CD4-positive, alpha-beta T cell treated with Interleukin-17A for 1 hour (primary cell): ENCODE measurements at places on chromosomes 16 and 17.

GRCh38 chr16:87410968-87411367 lies 18.8 kb downstream of the MAP1LC3B start:
- DNase-seq = no peak

- DNase-seq = no peak
Measured at GRCh38 chr16:51556694-51557340, 405.7 kb upstream of the SALL1 start.

GRCh38 chr16:83113811-83114210 lies 487.0 kb downstream of the CDH13 start:
- no peak for DNase-seq

GRCh38 chr16:86088287-86088686 lies 189.3 kb downstream of the IRF8 start:
- DNase-seq = no peak

- DNase-seq = no peak
Measured at GRCh38 chr16:54462771-54463170, 176.2 kb upstream of the IRX3 start.

- DNase-seq = no peak
Measured at GRCh38 chr16:88353691-88354090, 29.1 kb upstream of the ZNF469 start.

DNA sequence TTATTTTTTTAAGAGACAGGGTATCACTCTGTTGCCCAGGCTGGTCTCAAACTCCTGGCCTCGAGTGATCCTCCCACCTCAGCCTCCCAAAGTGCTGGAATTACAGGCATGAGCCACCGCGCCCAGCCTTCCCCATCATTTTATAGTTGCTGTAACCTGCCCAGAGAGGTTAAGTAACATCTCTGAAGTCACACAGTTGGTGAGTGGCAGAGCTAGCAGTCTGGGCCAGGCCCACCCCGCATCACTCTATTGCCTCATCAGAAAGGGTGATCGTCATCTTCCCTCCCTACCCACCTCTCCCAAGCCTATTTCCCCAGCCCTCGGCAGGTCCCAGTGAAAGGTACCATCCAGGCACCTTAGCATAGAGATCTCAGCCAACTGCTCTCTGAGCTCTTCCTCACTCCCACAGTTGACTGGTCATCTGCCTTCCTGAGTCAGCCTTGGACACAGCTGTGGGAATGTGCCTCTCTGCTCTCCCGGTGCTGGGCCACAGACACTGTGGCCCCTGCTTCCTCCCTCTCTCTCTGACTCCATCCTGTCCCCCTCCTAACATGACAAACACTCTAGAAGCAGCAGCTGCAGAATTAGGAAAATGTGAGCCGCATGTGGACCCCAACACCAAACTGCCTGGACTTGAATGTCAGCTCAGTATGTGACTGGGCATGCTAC lies 57.1 kb downstream of the SCNN1B start:
- DNase-seq = no peak

DNA sequence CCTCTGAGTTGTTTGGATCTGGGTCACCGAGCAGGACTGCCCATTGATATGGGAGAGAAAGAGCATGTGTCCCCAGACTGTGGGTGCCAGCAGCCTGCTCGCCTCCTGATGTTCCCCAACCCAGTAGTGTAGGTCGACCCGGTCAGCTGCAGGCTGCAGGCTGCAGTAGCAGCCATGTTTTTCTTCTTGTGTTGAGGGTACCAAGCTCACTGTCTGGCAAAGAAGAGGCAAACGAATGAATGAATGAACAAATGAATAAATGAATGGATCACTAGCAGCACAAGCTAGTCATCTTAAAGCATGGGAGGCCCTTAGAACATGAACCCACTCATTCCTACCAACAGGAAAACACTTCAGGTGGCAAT lies 293.2 kb downstream of the SOX9 start:
- no peak for DNase-seq

GRCh38 chr17:30095507-30096244 lies 20.9 kb upstream of the NSRP1 start:
- DNase-seq = peak; percentile 26

- DNase-seq = no peak
Measured at GRCh38 chr16:84854759-84855158, 35.0 kb downstream of the CRISPLD2 start.

DNA sequence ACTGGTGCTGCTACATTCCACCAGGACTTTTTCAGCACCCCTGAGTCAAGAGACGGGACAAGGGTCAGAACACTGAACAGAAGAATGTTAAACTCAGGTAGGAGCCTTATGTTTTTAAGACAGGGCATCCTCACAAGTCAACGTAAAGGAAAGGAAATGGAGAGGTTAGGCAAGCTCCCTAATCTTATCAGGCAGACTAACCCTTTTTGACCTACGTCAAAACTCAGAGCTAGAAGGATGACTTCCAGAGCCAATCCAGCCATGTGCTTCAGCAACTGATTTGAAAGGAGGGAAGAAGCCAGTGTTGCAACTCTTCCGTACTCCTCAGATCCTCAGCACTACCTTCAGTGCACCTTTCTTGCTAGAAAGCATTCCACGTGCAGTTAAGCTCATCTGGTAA lies 46.8 kb downstream of the REXO5 start:
- DNase-seq = no peak

GRCh38 chr16:51157698-51158097 lies 6.6 kb upstream of the SALL1 start:
- DNase-seq = no peak

DNA sequence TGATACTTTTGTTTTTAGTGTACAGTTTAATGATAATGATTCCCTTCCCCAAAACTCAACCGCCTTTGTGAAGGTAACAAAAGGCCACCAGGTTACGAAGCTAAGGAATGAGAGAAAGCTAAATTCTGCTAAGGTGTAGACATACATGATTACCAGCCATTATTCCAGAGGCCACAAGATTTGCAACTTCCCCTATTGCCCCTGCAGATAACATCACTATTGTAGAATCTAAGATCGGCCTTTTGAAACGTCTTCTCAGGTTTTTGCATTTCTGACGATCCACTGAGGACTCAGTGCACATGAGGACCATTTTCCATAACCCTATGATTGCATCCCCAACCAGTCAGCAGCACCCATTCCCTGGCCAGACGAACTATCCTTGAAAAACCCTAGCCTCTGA lies 33.9 kb upstream of the SNN start:
- DNase-seq = no peak

DNA sequence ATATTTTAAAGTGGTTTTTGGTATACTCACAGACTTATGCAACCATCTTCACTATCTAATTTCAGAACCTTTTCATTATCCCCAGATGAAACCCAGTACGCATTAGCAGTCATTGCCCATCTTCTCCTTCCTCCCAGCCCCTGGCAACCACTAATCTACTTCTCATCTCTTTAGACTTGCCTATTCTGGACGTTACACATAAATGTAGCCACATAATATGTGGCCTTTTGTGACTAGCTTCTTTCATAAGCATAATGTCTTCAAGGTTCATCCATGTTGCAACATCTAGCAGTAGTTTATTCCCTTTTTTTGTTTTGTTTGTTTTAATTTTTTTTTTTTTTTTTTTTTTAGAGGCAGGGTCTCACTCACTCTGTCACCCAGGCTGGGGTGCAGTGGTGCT lies 28.5 kb upstream of the C17orf107 start:
- DNase-seq = no peak

GRCh38 chr17:75635610-75636202 lies 2.5 kb downstream of the SMIM5 start:
- DNase-seq = no peak

GRCh38 chr17:61423967-61424649 lies 24.5 kb downstream of the TBX2 start:
- DNase-seq = no peak

DNA sequence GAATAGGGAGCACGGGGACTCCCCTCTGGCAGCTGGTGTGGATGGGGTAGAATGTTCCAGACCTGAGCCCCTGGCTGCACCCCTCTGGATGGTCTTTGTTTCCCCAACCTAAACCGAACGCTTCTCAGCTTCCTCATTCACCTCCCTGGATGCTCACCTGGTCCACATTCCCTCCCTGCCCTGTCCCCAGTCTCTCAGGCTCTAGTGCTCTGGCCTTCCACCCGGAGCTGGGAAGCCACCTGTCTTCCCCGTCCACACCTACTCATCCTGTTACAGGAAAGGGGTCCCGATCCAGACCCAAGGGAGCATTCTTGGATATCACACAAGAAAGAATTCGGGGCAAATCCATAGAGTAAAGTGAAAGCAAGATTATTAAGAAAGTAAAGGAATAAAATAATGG lies 73.5 kb downstream of the CYLD start:
- DNase-seq = no peak

DNA sequence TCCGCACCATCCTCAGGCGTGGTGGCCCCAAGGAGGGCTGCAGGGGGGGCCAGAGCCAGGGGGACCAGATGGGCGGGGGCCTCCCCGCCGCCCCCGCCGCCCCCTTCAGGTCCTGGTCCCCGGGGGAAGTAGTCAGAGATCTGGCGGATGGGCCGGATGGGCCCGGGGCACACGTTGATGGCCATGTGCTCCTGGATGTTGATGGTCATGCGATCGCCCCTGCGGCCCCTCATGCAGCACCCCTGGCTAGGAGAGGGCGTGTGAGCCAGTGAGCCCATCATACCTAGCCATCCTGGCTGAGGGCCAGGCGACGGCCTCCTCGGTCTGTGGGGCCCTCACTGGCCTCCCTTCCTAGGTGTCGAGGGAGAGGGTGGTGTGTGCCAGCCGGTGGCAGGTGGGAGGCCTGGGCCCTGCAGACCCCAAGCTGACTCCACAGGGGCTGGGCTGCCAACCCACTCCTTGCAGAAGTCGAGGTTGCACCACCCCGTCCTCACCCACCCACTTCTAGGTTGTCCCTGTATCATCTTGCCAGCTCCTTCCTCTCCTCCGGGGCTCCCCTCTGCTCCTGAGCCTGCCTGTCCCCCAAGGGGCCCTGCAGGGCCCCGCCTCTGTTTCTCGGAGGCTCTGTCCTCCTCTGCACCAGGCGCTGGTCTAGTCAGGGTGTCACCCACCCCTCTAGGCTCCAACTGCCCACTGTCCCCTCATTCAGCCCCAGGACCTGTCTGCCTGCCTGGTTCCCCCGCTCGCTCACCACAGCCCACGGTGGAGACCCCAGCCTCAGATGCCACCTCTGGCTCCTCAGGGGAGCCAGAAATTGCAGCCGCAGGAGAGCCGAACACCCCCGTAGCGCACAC lies 610 bp downstream of the DOC2A start:
- no peak for DNase-seq

DNA sequence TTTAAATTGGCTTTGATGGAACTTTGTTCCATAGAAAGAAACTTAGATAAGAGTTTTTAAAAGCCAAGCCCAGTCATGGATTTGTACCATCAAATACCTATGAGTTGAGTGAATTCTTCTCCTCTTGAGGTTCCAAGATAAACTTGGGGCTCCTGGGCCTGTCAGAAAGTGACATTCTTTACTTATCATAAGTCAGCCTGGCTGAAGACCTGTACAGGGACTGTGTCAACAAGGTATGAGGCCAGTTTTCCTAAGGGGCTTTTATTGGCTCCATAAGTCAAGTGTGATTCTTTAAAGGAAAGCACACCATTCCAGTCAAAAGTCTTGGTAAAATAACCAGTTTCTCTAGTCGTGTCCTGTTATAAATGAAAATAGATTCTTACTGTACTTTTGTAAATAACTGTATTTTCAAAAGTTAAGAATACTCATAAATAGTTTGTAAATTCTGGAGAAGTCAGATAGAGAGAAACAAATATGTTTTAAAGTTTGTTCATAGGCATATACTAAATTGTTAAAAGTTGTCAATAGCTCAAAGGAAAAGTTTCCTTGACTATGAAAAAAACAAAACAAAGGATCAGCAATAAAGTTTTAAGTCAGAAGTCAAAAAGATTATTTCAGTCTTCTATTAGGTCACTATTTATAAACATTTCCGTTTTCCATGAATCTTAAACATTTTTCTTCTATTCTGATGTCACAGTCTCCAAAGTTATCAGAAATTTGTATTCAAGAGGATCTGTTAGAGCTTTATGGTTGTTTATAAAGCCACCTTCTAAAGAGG lies 22.5 kb upstream of the MYO1D start:
- DNase-seq = no peak

DNA sequence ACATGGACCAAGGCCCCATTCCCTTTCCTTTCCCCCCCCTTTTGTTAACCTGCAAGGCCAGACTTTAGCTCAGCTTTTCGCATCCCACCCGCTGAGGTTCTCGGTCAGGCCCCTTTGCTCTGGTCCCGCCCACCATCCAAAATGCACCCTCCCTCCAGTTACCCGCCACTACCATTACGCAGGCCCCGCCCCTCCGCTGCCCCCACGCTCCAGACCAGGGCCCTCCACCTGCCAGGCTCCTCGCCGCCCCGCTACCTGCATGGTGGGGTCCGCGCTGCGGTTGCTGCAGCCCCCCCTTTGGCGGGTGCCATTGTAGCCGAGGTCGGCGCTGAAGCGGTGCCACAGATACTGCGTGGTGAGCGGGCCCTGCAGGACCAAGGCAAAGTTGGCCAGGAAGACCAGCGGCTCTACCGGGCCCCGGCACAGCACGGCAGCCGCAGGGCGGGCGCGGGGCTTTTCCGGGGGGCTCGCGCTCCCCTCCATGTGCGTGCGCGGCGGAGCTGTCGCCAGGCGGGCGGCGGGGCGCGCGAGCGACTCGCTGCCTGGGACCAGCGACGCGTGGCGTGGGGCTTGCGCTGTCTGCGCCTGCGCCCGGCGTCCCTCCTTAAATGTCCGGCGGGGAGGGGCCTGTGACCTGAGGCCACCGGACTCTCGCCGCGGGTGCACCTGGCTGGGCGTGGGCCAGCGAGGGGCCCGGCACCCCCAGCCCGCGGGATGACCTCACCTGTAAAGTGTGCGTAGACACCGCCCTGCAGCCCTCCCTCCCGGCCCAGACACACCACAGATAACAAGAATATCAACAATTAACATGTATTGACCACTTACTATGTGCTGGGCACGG lies at the start of gene SLC46A1:
Gene SLC46A1 (minus strand): TSS at position 581 of the 841 bp plus-strand sequence. CDS start 98 bp downstream, at position 483.
- peak; percentile 26 for DNase-seq

GRCh38 chr17:6651919-6652452 lies 424 bp downstream of the C17orf100 start:
- DNase-seq = peak; percentile 52

DNA sequence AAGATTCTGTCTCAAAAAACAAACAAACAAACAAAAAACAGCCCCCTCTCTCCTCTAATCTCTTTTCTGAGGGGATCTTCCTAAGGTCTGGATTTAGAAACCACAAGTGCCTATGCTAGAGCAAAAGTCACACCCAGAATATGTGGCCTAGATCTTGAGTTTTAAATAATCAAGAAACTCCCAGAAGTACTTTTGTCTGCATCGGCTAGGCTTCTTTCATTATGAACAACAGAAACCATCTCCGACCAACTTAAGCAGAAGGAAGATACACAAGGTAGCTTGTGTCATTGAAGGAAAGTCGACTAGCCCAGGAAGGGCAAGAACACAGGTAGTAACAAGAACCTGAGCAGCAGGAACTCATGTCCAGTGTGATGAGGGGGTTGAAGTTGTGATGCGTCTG lies 73.9 kb upstream of the KIFC3 start:
- no peak for DNase-seq

- DNase-seq = no peak
Measured at GRCh38 chr16:24844101-24845030, 1.4 kb upstream of the SLC5A11 start.
